ENCODE measurements at places on chromosomes 4 and X.

GRCh38 chr4:113292371-113293042 is 243.1 kb downstream of the ANK2 start:
- no peak overlapping the region for H3K27ac ChIP-seq
- H3K36me3 ChIP-seq, result peaks cover 16% of the 10 kb centered on the region
- no peaks in the 10 kb centered on the region for H3K4me1 ChIP-seq
- no peaks in the 10 kb centered on the region for H3K27me3 ChIP-seq
- DNase-seq, result no peak

DNA sequence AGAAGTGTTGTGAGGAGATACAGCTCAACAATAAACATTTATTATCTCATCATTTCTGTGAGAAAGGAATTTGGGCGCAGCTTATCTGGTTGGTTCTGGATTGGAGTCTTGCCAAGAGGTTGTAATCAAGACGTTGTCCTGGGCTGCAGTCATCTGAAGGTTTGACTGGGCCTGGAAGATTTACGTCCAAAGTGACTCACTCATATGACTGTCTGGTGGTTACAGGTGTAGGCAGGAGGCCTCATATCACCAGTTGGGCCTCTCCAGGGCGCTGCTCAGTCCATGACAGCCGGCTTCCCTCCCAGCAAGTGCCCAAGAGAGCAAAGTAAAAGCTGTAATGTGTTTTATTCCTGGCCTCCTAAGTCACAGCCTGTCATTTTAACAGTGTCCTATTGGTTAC is 106.3 kb downstream of the USP46 start:
- no peak for DNase-seq
- H3K36me3 ChIP-seq, result no peaks in the 10 kb centered on the region
- H3K4me1 ChIP-seq, result peaks cover 3% of the 10 kb centered on the region
- no peaks in the 10 kb centered on the region for H3K27me3 ChIP-seq

- H3K36me3 ChIP-seq, result no peaks in the 10 kb centered on the region
- no peaks in the 10 kb centered on the region for H3K27me3 ChIP-seq
- H3K27ac ChIP-seq, result no peak overlapping the region
- peak; percentile 81 for DNase-seq
- no peak overlapping the region for H3K4me3 ChIP-seq
Measured at GRCh38 chrX:110407910-110408545, 49.4 kb downstream of the RTL9 start.

GRCh38 chrX:57596109-57596508 is 4.3 kb downstream of the ZXDB start:
- H3K27me3 ChIP-seq, result no peaks in the 10 kb centered on the region
- H3K36me3 ChIP-seq, result no peaks in the 10 kb centered on the region

GRCh38 chr4:86554646-86555045 is 39.5 kb upstream of the PTPN13 start:
- H3K4me3 ChIP-seq, result no peak overlapping the region
- H3K4me1 ChIP-seq, result peaks cover 17% of the 10 kb centered on the region
- no peaks in the 10 kb centered on the region for H3K27me3 ChIP-seq

GRCh38 chr4:43014256-43014655 is 121.7 kb downstream of the GRXCR1 start:
- no peaks in the 10 kb centered on the region for H3K36me3 ChIP-seq
- no peaks in the 10 kb centered on the region for H3K27me3 ChIP-seq
- no peak overlapping the region for H3K27ac ChIP-seq
- DNase-seq, result no peak

- H3K36me3 ChIP-seq, result no peaks in the 10 kb centered on the region
- H3K4me1 ChIP-seq, result peaks cover 5% of the 10 kb centered on the region
- peak overlapping the region; percentile 46 for H3K27ac ChIP-seq
- DNase-seq, result peak; percentile 70
- H3K27me3 ChIP-seq, result no peaks in the 10 kb centered on the region
- H3K4me3 ChIP-seq, result no peak overlapping the region
Measured at GRCh38 chrX:31679861-31680260, 608.0 kb upstream of the FTHL17 start.

DNA sequence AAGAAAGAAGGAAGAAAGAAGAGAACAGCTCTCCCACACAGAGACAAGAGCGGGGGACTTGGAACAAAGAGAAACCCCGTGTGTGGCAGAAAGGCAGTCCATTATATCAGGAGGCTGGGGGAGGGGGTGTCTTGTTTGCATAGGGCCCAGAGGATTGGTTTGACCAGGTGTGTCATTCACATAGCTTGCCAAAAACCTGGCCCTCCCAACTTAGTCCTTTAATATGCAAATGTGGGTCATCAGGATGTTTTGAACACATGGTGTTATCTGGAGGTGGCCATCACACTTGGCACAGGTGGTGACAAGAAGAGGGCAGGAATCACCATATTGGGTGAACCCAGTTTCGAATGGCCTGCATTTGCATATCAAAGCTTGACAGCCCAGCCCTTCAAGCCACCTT is 111.7 kb downstream of the LINC00632 start:
- no peak for DNase-seq
- H3K4me1 ChIP-seq, result no peaks in the 10 kb centered on the region
- no peak overlapping the region for H3K27ac ChIP-seq
- H3K4me3 ChIP-seq, result no peak overlapping the region
- H3K27me3 ChIP-seq, result no peaks in the 10 kb centered on the region
- no peaks in the 10 kb centered on the region for H3K36me3 ChIP-seq

DNA sequence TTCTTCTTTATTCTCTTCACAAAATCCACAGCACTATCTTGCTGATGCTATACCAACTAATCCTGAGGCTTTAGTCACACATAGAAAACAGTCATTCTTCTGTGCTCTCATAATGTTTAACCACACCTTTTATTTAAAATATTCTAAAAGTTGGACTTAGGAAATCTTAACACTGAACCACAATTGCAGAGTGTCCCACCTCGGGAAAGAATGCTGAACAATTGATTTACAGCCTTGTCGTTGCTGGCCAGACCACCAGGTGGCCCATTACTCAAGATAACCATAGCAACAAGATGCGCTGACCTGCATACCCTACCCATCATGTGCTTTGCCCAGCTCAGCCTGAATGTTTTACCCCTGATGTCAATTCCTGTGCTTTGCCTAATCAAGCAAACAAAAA is 100.8 kb downstream of the ARSJ start:
- no peak overlapping the region for H3K4me3 ChIP-seq
- peak; percentile 61 for DNase-seq
- H3K27ac ChIP-seq, result no peak overlapping the region
- H3K36me3 ChIP-seq, result no peaks in the 10 kb centered on the region
- no peaks in the 10 kb centered on the region for H3K4me1 ChIP-seq

DNA sequence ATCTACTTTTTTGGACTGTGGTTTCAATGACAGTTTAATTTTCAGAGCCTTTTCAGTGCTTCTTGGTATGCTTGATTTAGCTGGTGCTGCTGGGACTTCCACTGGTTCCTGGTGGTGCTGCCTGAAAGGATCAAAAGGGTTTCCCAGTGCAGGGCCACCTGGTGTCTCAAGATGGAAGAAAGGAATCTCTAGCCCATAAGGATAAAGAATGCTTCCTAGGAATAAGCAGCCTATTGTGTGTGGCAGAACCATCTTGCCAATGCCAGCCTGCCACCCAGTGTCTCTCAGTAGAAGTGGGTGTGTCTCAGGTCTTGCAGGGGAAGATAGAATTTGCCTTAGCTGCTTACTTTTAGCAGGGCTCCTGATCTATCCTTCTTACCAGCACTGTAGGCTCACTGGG is 15.0 kb upstream of the RAI2 start:
- no peaks in the 10 kb centered on the region for H3K36me3 ChIP-seq
- no peak for DNase-seq
- H3K4me3 ChIP-seq, result no peak overlapping the region
- no peaks in the 10 kb centered on the region for H3K4me1 ChIP-seq

Measured in SJCRH30 (cell line).